GM03348 (cell line): ENCODE measurements at places on chromosomes 5 and 9.

GRCh38 chr9:90816690-90817089, 15.1 kb downstream of the SYK start:
- no peak for DNase-seq

DNA sequence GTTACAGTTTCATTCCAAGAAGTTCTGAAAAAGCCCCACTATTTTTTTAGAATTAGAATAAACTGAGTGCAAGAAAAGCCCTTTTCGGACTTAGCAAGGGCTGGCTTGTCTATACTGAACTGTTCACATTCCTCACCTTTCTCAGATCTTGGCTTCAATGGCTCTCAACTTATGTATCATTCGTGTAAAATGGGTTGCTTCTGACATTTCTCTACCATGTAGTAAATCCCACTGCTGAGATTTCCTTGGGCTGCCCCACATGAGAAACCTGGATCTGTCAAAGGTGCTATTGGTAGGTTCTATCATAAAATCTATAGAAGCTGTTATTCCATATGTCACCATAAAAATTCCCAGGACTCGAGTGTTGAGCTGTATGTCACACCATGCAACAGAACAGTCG, 454.3 kb downstream of the CTNND2 start:
- DNase-seq: no peak

GRCh38 chr9:135925496-135926133, 18.3 kb upstream of the CAMSAP1 start:
- no peak for DNase-seq

GRCh38 chr9:114098021-114098935, 814 bp downstream of the KIF12 start:
- peak; percentile 67 for DNase-seq

DNA sequence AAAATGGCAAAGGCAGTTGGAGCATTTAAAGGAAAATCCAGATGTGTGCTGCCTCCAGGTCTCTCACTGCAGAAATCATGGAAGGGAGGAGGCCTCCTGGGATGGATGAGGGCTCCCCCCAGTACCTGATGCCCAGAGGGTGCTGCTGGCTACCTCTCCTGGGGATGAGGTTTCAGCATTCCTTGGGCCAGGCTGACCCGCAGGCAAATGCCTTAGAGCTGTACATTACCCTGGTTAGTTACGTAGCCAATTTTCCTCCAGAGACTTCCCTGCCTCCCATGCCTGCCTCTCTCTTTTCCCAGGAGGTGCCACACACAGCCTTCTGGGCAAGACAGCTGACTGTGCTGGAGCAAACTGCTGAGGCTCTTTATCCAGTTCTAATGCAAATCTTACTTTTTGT, 65.3 kb downstream of the RGS3 start:
- DNase-seq: no peak

GRCh38 chr5:113548396-113548795, 34.9 kb downstream of the YTHDC2 start:
- no peak for DNase-seq

GRCh38 chr9:79129865-79130480, 441.8 kb upstream of the TLE4 start:
- peak; percentile 67 for DNase-seq

GRCh38 chr5:77560677-77561263, 68.7 kb upstream of the WDR41 start:
- peak; percentile 45 for DNase-seq

DNA sequence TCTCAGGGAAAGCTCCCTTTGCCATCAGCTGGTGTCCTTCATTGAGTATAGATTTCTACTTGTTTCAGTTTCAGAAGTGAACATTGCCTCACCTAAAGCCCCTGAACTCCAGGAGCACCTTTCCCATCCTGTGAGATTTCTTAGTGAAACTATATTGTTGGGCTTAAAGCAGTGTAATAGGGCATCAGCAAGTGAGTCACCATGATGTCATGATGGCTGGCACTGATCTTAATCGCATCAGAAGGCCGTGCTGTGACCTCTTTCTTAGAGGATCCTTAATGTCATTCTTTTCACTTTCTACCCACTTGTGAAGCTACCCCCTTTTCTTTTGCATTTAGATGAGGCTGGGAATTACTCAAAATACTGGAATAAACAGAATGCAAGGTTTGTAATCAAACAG, 401.3 kb downstream of the MTRR start:
- no peak for DNase-seq

- DNase-seq: peak; percentile 65
Measured at GRCh38 chr9:91991721-91992341, 41.8 kb upstream of the ROR2 start.

GRCh38 chr5:135747824-135748223, 86.6 kb upstream of the SLC25A48 start:
- DNase-seq: no peak

DNA sequence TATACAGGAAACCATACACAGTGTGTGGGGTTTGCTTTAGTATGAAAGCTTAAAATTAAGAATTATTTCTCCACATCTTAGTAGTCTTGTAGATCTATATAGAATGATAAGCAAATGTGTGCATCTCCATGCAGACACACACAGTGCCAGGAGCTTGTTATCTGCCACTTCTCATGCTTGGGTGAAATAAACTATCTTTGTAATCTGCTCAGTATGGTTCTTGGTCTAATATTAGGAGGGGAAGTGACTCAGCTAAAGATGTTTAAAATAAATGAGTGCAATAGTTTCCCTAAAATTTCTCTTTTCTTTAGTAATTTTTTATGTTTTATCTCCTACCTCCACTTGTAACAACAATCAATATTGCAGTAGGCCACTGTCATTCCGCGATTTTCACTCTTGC, 689.6 kb downstream of the TAF11L14 start:
- DNase-seq: no peak

DNA sequence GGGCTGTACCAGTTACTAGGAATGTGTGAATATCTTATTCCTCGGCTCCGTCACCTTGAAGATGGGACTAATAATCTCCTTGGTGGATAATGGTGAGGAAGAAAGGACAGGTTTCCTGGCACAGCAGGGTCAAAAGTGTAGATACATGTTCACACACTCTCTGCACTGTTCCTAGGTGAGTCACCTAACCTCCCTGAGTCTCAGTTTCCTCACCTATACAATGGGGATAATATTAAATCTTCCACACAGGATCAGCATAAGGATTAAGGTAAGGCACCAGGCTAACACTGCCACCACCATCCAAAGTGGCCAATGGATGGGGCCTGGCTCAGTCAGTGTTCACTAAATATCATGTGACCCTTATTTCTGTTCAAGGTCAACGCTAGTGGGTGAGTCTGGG, 66.9 kb downstream of the PSMB7 start:
- DNase-seq: no peak

DNA sequence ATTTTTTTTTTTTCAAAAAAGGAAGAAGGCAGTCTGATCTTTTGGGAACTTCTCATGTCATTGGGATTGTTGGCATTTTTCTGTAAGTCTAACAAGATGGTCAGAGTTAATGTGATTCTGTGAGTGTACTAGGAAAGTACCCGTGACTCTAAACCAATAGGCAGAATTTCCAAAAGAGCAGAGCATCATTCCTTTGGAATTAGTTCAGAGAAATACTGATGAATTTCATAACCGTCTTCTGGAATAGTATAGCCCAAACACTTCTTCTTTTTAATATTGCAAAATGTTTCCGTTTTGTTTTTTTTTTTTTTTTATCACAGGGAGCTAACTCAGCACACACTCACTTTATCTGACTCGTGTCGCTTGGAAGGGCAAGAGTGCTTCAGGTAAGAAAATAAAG, 407.4 kb downstream of the DTWD2 start:
- peak; percentile 71 for DNase-seq

DNA sequence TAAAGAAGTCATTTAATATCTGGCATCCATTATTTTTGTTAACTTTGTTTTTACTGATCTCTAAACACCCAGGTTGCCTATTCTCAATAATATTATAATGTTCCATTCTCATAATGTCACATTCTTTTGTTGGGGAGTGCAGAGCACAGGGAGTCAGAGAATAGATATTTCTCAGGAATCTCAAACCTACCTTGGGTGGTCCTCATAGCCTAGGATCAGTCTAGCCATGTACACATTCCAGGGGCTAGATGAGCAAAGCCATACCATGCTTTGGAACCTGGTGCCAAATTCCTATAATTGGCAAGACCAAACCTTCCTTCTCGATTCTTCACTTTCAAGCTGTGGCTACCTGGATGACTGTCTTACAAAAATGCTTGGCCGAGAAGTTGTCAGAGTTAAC, 1124.7 kb upstream of the WWC1 start:
- no peak for DNase-seq

GRCh38 chr9:91758491-91758981, 191.5 kb downstream of the ROR2 start:
- peak; percentile 68 for DNase-seq

GRCh38 chr5:67416133-67416937, 219.7 kb upstream of the CD180 start:
- no peak for DNase-seq

- no peak for DNase-seq
Measured at GRCh38 chr5:16392718-16393117, 72.9 kb downstream of the ZNF622 start.

DNA sequence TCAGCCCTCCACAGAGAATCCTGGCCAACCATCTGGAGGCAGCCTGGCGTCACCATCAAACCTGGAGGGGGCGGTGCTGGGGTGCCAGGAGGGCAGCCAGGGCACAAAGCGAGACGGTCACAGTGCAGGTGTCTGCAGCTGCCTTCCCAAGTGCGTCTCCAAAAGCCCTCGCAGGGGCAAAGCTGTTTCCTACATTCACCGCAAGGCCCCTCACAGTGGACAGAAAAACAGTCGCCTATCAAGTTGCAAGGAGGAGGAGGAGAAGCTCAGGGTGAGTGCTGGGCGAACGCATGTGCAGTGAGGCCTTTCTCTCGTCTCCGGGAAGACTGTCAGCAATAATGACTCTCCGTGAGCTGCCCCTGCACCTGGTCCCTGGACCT, 18.0 kb upstream of the LHX3 start:
- DNase-seq: no peak

GRCh38 chr5:98775246-98776065, 2.0 kb downstream of the RGMB start:
- no peak for DNase-seq

DNA sequence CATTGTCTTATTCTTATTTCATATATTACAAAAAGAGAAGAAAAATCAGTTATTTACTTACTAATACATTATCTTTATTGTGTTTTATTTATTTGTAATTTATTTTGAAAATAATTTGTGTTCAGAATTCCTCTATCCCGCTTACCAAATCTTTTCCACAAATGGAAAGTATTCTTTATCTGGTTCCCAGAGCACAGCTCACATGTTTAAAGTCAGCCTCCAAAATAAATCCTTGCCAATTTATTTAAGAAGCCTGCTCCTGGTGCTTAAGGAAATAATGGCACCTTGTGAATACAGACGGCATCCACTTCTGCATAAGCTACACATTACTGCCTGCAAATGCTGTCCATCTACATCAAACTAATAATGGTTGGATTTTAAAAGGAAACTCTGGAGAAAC, 435.4 kb downstream of the MTRR start:
- no peak for DNase-seq

- DNase-seq: no peak
Measured at GRCh38 chr9:93667006-93667405, 90.6 kb downstream of the PHF2 start.

DNA sequence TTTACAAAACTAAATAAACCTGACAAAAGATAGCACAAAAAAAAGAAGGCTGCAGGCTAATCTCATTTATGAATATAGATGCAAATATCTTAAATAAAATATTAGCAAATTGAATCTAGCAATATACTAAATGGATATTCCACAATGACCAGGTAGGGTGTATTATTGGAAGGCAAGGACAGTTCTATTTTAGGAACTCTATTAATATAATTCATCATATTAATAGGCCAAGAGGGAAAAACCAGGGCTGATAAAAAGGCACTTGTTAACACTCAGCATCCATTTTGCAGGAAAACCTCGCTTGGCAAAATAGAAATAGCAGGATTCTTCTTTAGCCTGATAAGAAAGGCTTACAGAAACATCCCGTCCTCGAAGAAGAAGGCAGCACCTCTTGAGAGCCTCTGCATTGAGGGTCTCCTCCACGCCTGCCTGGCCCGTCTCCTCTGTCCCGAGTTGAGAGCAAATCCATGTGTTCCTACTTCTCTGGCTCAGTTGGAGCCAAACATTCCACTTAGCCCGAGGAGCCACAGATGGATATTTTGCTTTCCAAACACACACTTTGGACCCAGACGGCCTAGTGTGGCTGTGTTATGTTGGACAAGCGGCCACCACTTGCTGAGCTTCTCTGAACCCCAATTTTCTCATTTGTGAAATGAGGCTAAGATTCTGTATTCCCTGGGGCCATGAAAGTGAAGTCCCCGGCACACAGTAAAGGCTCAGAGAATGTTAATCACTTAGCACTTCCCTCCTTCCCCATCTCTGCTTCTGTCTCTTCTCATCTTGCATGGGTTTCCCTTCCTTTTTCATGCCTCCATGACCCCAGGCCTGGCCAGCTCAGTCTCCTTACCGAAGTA, 181.8 kb upstream of the MVB12B start:
- peak; percentile 1 for DNase-seq

GRCh38 chr5:34998058-34998789, 49.5 kb downstream of the AGXT2 start:
- DNase-seq: no peak

- DNase-seq: no peak
Measured at GRCh38 chr9:16043756-16044578, 491.1 kb downstream of the CCDC171 start.

DNA sequence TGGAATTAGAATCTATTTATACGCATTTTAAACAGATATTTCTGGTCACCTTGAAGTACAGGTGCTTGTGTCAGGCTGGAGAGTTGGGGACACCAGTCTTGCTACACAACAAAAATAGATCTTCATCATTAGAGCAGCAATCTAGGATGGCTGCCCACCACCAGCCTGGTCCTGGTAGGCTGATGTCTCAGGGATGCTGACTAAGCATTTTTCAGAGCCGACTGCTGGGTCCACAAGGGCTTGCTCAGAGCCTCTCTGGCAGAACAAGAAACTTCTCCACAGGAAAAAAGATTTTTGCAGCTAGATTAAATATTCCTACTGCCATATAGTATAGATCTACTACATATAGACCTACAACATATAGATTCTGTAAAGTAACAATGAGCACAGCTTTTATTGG, 12.0 kb upstream of the FAM81B start:
- no peak for DNase-seq

DNA sequence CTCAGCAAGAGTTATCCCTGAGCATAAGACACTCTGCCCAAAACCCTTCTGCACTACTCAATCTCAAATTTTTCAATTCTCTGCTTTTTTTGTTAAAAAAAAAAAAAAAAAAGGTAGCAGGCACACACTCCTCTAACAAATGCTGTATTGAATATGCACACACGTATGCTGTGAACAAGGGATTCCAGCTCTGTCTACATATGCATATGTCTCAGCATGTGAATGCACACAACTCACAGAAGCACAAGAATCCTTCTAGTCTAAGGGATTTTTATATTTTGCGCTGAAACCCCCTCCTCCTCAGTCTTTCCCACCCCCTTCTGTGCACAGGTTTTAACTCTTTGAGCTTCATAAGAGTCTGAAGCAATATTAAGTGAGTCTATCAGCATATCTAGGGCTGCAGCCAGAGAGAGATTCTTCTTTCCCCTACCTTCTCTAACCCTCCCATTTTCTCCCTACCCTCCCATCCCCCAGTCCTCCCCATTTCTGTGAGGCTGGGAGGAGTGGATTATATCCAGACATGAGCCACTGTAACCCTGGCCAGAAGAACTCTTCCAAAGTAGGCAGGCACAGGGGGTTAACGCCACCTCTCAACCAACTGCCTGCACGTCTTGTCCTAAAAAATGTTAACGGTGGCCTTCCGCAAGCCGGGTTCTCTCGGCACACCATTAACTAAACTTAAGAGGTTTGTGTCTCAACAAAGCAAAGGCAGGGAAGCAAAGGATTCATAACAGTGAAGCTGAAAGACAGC, 1.0 kb downstream of the GABRB2 start:
- no peak for DNase-seq

- DNase-seq: no peak
Measured at GRCh38 chr9:105637787-105638395, 24.4 kb upstream of the TAL2 start.
